ENCODE measurements at places on chromosomes 13 and 19.

DNA sequence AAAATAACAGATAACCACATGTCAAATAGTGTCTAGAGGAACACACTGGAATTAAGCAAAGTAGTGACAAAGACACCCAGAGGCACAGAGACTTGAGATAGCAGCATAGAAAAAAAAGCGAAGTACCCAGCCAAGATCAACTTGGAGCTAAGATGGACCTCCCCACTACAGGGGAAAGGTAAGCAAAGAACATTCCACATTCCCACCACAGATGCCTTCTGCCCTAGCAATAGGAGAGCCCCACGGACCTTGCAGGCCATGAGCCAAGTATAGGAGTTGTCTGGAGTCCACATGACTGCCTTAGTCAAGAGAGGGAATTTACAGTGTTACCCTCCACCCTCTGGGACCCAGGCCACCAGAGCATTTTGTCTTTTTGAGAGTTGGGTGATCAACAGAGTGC, 110.7 kb upstream of the SPRY2 start:
- DNase-seq, result no peak

GRCh38 chr13:111031531-111031961, 83.6 kb upstream of the ARHGEF7 start:
- no peak for DNase-seq

GRCh38 chr13:43482026-43482425, 304.7 kb downstream of the ENOX1 start:
- no peak for DNase-seq

GRCh38 chr19:55251341-55252081, 7.3 kb downstream of the PPP6R1 start:
- DNase-seq, result no peak

DNA sequence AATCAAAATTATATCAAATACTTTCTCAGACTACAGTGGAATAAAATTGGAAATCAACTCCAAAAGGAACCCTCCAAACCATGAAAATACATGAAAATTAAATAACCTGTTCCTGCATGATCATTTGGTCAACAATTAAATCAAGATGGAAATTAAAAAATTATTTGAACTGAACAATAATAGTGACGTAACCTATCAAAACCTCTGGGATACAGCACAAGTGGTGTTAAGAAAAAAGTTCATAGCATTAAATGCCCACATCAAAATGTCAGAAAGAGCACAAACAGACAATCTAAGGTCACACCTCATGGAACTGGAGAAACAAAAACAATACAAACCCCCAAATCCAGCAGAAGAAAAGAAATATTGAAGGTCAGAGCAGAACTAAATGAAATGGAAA, 1460.7 kb downstream of the OLFM4 start:
- DNase-seq, result no peak

DNA sequence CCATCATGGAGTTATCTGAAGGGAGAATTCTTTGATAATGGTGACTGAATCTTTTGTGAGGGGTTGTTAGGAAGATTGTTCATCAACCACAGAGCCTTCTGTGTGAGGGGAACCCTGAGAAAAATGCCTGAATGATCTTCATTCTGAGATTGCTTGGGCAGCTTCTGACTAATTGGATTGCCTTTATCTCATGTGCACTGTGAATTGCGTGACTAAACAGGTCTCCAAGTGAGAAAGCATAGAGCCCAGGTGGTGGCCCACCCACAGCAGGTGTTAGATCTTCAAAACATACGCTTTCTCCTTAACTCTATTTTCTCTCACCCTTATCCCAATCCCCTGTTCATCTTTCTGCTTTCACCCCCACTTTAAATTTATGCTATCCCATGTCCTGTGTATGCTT, 58.3 kb downstream of the DOCK9 start:
- DNase-seq, result no peak

DNA sequence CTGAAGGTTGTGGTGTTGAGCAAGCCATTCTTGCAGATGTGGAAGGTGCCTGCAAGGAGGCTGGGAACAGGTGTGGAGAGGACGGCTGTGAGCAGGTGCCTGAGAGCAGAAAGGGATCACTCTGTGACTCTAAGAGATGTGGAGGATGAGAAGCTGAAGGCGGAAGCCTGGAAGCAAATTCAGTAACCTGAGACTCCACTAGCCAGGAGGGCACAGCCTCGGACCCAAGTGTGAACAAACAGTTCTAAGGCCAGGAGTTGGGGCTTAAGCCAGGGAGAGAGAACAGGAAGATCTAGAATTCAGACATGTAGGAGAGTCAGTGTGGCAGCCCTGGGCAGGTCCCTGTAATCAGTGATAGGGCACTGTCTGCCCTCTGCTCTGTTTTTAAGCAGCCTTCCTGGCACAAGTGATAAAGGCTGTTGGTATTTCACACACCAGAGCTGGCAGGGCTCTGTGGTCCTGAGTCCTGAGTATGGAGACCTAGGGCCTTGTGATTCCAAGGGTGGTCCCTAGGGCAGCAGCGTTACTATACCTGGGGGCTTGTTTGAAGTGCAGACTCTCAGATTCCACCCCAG, 131.3 kb downstream of the SLC7A1 start:
- DNase-seq, result no peak

- no peak for DNase-seq
Measured at GRCh38 chr13:110006304-110006703, 219.9 kb upstream of the IRS2 start.

DNA sequence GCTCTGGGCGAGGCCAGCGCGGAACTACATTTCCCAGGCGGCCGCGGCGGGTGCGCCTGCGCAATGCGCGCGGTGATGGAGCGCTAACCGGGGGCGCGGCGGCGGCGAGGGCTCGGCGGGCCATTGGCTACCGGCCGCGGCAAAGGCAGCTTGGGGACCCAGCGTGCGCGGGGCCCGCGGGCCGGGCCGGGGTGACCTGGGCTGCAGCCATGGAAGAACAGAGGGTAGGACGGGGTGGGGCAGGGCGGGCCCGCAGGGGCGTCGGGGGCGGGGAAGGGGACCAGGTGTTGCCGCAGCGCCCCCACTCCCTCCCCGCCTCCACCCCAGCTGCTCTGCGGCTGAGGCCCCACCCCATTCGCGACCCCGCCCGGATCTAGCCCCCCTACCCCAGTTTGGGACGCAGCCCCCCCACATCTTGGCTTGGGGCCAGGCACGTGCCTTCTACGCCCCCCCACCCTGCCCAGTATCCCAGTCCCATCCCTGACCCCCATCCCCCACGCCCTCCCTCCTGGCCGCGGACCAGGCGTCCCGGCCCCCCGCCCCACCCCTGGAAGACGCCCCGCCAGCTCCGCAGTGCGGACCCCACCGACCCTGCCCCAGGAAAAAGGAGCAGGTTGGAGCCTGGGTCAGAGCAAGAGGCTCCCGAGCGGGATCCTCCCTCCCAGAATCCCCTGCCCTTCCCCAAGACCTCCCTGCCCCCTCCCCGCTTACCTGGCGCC, at the start of gene FSD1:
Gene FSD1 (plus strand): TSS at position 61 of the 719 bp plus-strand sequence. CDS start 149 bp downstream, at position 210.
- DNase-seq, result no peak

DNA sequence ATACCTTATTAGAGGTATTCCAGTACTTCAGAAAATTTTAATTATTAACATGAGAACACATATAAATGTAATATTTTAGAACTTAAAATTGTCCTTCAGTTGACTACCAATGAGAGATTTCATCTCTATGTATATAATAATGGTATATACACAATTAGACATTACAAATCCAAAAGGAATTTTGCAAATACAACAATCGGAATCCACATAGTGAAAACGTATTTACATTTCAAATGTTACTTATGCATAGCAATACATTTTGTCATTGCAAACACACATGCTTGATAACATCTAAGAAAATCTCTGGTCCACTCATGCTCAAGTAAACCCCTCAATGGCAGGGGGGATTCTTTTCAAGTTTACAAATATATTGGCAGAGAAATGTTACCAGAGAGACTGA, 2345.2 kb downstream of the PCDH9 start:
- no peak for DNase-seq

GRCh38 chr13:110485604-110486003, 75.9 kb downstream of the RAB20 start:
- DNase-seq, result no peak

Data from NCI-H524 treated with DMSO at 0.1 percent for 48 hours (cell line).